A549 treated with AZD2906 at 1 μM for 4 hours (cell line): ENCODE measurements at places on chromosomes 3 and 15. TPM values are rescaled to one million over a fixed set of nuclear protein-coding genes. Genes with fewer than 3 reads are reported as not detected.

Gene KBTBD13
- not detected in 5 replicates for total RNA-seq

Gene AMOTL2
- 47.6 to 53.6 TPM (median 51.1 TPM) in 5 replicates for total RNA-seq

Gene EOMES
- total RNA-seq: 0.41 to 0.79 TPM (median 0.55 TPM) in 5 replicates

Gene RETNLB
- total RNA-seq: not detected in 5 replicates

Gene LRTM1
- total RNA-seq: not detected in 5 replicates

Gene ISLR
- 0.21 to 0.39 TPM (median 0.29 TPM) in 5 replicates for total RNA-seq

Gene TMA7
- 257 to 329 TPM (median 291 TPM) in 5 replicates for total RNA-seq

Gene PLAAT1
- 0.10 to 0.16 TPM in 2 of 5 replicates, not detected in the others for total RNA-seq

Gene AZI2
- 36.8 to 48.1 TPM (median 40.6 TPM) in 5 replicates for total RNA-seq

Gene ZNF385D
- 0.06 TPM in 1 of 5 replicates, not detected in the others for total RNA-seq

Gene MCTP2
- total RNA-seq: not detected in 5 replicates

Gene ANKRD34C
- total RNA-seq: not detected in 5 replicates

Gene P2RY13
- not detected in 5 replicates for total RNA-seq

Gene TMEM40
- total RNA-seq: 0.26 to 0.47 TPM (median 0.30 TPM) in 5 replicates

Gene STAC
- 1.8 to 2.6 TPM (median 1.9 TPM) in 5 replicates for total RNA-seq

Gene ZNF860
- 1.2 to 2.0 TPM (median 1.4 TPM) in 5 replicates for total RNA-seq

Gene SCN11A
- 0.01 to 0.02 TPM (median 0.01 TPM) in 3 of 5 replicates, not detected in the others for total RNA-seq

Gene C3orf22
- not detected in 5 replicates for total RNA-seq

Gene CCDC80
- 37.7 to 74.4 TPM (median 51.6 TPM) in 5 replicates for total RNA-seq

Gene PLCB2
- 0.38 to 0.97 TPM (median 0.84 TPM) in 5 replicates for total RNA-seq

Gene GOLGA8K
- 0.31 to 1.2 TPM (median 0.75 TPM) in 5 replicates for total RNA-seq

Gene TPRG1
- total RNA-seq: 0.18 to 0.33 TPM (median 0.28 TPM) in 5 replicates

Gene GNB5
- 43.0 to 57.2 TPM (median 50.0 TPM) in 5 replicates for total RNA-seq

Gene TLR9
- 0.03 to 0.05 TPM (median 0.04 TPM) in 3 of 5 replicates, not detected in the others for total RNA-seq

Gene CLSTN2
- total RNA-seq: 0.02 to 0.07 TPM (median 0.02 TPM) in 5 replicates

Gene MESP1
- 1.1 to 7.5 TPM (median 5.5 TPM) in 5 replicates for total RNA-seq

Gene IGSF10
- total RNA-seq: 0.24 to 0.49 TPM (median 0.32 TPM) in 5 replicates
